ENCODE measurements at places on chromosomes 3 and 15.

- DNase-seq = no peak
Measured at GRCh38 chr15:35705884-35706585, 160.1 kb upstream of the DPH6 start.

- no peak for DNase-seq
Measured at GRCh38 chr3:83193526-83193925, 1432.1 kb upstream of the GBE1 start.

- peak; percentile 81 for DNase-seq
Measured at GRCh38 chr3:197854596-197855343, 63.7 kb downstream of the LRCH3 start.

- no peak for DNase-seq
Measured at GRCh38 chr3:100399341-100400071, 1.4 kb downstream of the TOMM70 start.

DNA sequence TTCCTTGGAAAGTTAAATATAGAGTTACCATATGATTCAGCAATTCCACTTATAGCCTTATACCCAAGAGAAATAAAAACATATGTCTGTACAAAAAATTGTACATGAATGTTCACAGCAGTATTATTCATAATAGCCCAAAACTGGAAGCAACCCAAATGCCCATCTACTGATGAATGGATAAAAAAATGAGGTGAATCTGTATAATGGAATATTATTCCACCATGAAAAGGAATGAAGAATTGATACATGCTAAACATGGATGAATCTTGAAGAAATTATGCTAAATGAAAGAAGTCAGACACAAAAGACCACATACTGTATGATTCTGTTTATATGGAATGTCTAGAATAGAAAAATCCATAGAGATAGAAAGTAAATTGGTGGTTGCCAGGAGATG, 61.4 kb downstream of the TTC23 start:
- DNase-seq = peak; percentile 12

DNA sequence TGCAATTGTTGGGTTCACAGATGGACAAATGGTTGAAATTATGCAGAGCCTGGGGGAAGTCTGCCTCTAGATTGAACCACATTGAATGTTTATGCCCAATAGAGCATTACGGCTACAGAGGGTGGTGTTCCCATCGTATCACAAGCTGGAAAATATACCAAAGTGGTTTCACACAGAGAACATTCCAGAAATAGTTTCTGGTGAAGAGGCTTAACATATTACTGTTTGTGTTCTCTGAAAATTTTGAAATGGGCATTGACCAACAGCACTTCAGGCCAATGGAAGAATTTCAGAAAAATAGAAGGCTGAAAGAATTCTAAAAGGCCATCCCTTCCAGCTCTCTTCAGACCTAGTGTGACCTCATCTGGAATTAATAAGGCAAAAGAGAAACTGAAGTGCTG, 203.9 kb downstream of the NEK10 start:
- DNase-seq = peak; percentile 86

DNA sequence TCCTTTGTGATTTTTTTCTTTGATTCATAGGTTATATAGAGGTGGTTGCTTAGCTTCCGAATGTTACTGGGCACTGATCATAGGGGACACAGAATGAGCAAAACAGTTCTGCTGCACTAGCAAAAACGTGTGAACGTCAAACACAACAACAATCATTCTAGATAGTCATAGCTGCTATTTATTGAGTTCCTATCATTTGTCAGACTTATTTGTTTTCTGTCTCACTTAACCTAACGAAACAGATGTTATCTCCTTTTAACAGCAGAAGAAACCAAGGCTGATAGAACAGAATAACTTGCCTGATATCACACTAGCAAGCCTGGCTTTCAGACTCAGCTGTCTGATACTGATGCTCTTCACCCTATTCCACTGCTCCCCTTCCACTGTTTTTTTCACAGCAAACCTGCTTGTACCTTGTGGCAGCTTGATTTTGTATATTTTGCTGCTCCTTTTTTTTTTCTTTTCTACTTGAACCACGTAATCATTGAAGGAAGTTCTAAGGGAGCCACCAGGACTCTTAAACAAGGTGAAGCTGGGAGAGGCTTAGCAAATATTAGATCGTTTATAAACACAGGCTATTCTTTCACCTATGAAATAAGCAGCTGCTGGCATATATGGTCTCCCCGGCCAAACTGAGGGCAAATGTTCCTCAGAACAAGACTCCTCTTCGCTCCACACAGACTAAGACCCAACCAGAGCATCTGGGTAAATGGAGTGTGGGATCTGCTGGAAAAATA, 78.8 kb downstream of the MCF2L2 start:
- DNase-seq = no peak

- no peak for DNase-seq
Measured at GRCh38 chr3:16743276-16743675, 138.1 kb upstream of the DAZL start.

GRCh38 chr3:140093742-140094141, 158.8 kb downstream of the CLSTN2 start:
- peak; percentile 39 for DNase-seq

DNA sequence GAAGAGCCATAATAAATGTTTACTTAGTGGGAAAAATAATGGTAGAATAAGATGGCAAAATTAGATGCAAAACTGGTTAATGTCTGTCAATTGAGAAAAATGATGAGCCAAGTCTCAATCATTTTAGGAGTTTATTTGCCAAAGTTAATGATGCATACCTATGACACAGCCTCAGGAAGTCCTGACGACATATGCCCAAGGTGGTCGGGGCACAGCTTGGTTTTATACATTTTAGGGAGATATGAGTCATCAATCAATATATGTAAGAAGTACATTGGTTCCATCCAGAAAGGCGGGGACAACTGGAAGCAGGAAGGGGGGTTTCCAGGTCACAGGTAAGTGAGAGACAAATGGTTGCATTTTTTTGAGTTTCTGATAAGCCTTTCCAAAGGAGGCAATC, 31.5 kb downstream of the CLEC3B start:
- DNase-seq = no peak

DNA sequence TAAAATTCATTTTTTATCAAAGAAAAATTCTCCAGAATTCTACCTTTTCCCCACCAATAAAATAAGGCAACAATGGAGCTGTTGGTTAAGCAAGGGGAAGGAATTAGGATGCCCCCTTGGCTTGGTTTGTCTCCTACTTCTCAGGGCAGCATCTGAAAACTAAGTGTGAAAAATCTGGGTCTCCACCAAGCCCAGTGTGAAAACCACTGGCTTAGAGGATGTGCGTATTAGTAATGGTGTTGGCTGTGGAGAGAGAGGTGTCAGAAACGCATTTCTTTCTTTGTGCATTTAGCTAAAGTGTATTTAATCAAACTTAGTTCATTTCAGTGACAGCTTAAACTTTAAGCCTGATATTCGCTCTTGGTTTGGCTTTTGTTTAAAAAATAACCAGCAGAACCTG, 662.7 kb downstream of the MCTP2 start:
- no peak for DNase-seq

DNA sequence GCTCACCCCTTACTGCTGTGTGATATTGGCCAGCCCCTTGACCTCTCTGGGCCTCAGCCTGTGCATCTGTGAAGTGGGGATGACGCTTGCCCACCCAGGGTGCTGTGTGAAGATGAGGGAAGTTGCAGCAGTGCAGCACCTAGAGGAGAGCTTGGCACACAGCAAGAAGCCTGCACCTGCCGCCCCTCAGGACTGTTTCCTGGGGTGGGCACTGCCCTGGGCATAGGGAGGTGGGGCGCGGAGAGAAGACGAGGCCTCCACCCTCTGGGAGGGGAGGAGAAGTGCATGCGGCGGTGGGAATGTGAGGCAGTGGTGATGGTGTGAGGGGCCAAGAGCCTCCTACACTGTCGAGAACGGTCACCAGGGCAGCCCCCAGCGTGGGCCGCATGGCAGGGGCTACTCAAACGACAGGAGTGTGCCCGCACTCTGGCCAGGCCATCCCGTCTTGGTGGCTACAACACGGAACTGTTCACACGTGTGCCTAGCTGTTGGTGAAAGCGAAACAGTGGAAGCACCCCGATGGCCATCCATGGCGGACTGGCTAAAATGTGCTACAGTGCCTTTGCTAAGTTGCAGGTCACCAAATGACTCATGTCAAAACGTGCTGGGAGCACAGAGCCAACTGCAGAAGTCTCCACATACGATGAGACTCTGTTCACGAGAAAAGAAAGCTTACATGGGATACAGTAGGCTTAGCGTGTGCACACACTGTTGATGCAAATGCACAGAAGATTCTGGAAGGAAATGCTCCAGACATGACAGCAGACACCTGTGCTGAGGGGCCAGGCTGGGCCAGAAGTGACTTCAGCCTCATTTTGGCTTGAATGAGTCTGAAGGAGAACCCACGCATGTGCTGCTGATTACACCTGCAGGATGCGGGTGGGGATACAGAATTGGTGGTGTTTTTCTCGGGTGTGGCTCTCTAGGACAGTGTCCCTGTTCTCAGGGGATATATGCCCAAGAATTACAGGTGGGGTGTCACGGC, 40.4 kb upstream of the IQSEC1 start:
- no peak for DNase-seq

GRCh38 chr3:111252779-111253178, 181.2 kb downstream of the NECTIN3 start:
- DNase-seq = peak; percentile 67

GRCh38 chr3:65848024-65848423, 190.7 kb downstream of the MAGI1 start:
- peak; percentile 44 for DNase-seq

DNA sequence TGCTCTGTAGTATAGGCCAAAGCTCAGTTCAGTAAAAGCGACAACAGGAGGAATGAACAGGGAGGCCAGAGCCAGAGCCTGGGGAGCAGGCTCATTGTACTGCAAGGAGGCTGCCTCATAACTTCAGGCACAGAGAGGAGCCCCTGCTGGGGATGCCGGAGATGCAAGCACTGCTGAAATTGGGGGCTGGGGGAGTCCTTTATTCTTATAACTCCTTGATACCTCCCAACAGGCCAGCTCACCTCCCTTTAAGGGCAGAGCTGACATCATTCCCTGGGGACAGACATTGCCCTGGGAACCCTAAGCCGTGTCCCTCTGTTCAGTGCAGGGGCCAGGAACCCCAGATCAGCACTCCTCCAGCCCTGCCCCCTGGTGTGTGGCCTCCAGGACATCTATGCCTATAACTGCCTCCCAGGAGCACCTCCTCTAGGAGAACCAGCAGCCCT, 83.8 kb upstream of the MRPS22 start:
- DNase-seq = no peak

GRCh38 chr3:67593761-67594234, 60.6 kb downstream of the SUCLG2 start:
- peak; percentile 78 for DNase-seq

DNA sequence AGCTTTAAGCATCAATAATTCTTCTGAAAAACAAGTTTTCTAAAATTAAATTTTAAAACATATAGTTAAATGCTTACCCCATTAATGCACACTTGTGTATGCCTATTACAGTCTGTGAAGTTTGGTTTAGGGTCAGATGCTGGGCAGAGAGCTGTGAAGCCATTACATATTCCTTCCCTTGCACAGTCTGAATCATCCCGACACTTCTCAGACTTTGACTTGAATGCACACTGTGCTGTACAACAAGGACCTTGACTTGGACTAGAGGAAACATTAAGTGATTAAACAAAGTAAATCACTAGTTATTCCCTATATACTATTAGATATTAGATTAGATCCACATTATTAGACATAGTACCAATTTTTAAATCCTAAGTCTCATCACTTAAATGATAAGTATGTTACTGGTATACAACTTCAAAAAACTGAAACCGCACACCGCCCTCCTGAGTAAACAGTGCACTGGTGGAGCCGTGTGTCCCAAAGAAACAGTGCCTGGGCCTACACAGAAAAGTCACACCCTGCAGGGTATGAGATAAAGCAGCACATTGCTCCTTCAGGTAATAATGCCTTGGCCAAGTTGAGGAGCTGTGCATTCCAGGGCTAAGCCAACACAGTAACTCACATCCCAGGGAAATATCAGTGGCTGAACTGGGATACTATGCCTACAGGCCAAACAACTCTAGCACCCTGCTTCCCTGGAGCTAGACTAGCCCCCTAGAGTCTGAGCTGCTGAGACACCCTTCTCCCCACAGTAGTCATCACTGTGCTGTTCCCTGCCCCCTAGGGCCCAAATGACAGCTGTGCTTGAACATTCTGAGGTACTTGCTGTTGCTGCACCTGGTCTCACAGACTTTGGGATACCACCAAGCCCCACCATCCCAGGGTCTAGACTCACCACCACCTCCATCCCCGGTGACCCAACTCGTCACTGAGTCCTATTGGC, 137.5 kb downstream of the ADAM10 start:
- DNase-seq = peak; percentile 26

- no peak for DNase-seq
Measured at GRCh38 chr3:69751074-69751476, 11.8 kb downstream of the MITF start.

- DNase-seq = no peak
Measured at GRCh38 chr3:190617185-190617584, 103.3 kb downstream of the IL1RAP start.

GRCh38 chr3:67389176-67389575, 265.2 kb downstream of the SUCLG2 start:
- no peak for DNase-seq

DNA sequence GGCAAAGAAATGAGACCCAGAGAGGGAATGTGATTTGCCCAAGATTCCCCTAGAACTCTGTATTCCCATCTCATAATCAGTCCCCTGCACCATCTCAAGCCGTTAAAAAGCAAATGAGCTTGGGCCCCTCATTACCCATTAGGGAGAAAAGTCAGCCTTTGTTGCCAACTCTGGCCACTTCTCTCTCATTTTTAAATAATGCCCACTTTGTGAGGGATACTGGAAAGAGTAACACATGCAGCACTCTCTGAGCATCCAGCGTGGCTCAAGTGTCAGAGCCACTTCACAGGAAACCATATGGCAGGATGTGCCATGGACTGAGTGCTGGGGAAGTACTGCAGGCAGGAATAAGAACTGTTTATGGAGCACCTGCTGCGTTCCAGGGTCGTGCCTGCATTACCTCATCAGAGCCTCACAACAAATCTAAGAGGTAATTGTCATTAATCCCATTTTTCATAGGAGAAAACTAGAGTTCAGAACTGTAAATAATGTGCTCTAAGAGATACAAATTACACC, 49.8 kb upstream of the SLC6A1 start:
- no peak for DNase-seq

- DNase-seq = no peak
Measured at GRCh38 chr15:69972436-69972835, 125.3 kb downstream of the TLE3 start.

- DNase-seq = no peak
Measured at GRCh38 chr3:14077310-14077709, 47.4 kb downstream of the CHCHD4 start.

GRCh38 chr15:33084661-33085060, 109.9 kb downstream of the FMN1 start:
- no peak for DNase-seq

- no peak for DNase-seq
Measured at GRCh38 chr15:53247041-53247708, 457.0 kb upstream of the ONECUT1 start.

GRCh38 chr15:44501768-44502366, 35.1 kb upstream of the EIF3J start:
- DNase-seq = peak; percentile 64

Measured in foreskin fibroblast (primary cell).